ENCODE measurements at places on chromosomes 2 and 18.

GRCh38 chr2:18362696-18363095, 197.8 kb downstream of the RDH14 start:
- no peak for DNase-seq

DNA sequence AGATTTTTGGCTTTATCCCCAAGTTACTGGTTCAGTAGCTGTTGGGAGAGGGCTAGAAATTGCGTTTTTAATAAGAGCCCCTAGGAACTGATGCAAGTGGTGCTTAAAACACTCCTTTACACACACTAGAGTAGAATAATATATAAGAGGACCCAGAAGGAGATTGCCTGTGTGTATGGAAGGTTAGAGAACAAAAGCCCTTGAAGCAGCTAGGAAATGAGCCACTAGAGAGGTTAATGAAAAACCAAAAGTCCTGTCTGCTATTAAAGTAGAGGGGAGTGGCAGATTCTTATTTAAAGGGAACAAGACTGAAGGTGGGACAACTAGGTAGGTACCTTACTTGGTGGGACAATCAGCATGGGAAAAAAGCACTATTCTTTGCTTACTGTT, 14.4 kb upstream of the SLC39A10 start:
- DNase-seq, result no peak

DNA sequence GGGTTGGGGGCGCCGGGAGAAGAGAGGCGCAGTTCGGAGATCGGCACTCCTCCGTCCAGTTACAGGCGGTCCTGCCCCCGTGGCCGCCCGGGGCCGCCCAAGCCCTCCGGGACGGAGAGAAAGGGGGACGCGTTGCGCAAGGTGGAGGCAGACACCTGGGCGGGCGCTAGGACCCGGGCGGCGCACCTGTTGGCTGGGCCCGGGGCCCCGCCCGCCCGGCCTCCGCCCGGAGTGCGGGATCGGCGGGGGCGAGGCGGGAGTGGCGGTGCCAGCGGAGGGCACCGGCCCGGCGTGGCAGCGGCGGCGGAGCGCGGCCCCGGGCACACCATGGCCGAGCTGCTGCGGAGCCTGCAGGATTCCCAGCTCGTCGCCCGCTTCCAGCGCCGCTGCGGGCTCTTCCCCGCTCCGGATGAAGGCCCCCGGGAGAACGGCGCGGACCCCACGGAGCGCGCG, at the start of gene SGPP2:
Gene SGPP2, plus strand, starts transcription at position 268 of the 453 bp plus-strand sequence. Its CDS starts 60 bp downstream, at position 328.
- peak; percentile 31 for DNase-seq

GRCh38 chr18:65859075-65859474, 108.3 kb downstream of the CDH7 start:
- DNase-seq, result no peak

- DNase-seq, result no peak
These were observed 555.5 kb upstream of the TNP1 start for GRCh38 chr2:217415316-217415715.

GRCh38 chr2:107412981-107413380, 413.7 kb upstream of the RGPD4 start:
- no peak for DNase-seq

- DNase-seq, result no peak
These were observed 45.4 kb upstream of the MC4R start for GRCh38 chr18:60417946-60418345.

DNA sequence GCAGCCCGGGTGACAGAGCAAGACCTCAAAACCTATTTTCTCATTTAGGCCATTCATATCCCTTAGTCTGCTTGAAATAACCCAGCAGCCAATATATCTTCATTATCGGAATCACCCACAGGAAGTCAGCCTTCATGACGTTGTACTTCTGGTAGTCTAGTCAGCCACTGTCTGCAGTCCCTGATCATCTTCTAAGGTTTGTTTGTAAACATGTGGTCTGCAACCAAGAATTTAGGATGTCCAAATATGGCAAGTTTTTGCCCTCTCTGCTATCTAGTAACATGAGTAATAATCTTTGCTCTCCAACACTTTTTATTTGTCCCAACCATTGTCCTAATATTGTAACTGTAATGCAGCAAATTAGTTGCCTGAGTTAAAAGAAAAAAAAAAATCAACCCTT, 92.5 kb downstream of the PRPF40A start:
- no peak for DNase-seq

GRCh38 chr18:13568443-13569392, 157.6 kb downstream of the FAM210A start:
- peak; percentile 35 for DNase-seq

DNA sequence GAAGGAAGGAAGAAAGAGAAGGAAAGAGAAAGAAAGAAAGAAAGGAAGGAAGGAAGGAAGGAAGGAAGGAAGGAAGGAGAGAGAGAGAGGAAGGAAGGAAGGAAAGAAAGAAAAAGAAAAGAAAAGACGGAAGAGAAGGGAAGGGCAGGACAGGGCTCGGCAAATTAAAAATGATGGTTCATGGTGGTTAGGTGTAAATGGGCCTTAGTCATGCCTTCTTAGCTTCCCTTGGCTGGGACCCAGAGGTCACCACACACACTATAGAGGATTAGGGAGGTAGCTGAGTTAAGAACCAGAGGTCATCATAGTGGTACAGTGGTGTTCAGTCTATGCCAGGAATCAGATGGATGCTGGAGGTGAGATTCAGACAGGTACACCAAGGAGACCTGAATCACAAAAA, 9.3 kb upstream of the ATL2 start:
- no peak for DNase-seq

DNA sequence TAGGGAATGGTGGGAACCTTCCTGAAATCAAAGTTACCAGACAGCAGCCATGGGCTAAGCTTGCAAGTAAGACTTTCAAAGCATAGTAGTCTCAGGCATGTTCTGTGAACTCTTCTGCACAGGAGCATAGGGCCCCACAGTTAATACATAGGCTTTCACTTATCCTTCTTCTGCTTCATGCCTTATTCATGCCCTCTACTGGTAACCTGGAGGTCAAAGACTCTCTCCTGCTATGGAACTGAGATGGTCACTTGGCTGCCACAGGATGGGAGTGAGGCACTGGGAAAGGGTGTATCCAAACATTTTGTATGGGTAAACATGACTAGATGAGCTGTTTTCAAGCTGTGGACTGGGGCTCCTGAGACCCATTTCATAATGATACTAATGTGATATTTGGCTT, 49.1 kb upstream of the ZNF638 start:
- no peak for DNase-seq

DNA sequence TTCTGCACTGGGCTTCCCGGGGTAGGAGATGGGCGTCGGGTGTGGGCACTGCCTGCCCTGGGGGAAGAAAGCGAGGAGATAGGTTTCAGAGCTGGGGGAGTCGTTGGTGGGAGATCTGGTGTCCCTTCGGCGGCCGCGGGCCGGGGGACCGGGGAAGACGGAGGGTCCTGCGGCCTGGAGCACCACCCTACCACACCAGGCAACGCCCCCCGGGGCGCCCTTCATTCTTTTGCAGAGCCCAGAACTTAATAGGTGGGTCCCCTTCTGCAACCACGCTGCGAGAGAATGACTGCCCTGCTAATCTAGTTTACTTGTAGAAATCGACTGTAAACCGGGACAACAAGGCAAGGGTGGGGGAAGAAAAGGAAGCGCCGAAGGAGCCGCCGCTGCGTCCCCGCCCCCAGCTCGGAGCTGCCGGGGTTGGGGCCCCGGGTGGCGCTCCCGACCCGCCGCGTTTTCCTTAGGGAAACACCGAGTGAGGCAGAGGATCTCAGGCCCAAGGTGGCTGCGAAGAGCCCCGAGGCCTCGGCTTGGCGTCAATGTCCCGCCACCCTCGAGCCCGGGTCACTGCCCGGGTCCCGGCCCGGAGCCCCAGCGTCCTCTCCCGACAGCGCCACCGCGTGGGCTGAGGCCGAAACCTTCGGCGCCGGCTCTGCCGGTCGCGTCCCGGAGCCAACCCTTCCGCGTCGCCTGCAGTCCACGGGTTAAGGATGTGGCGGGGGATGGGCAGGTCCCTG, 5.4 kb upstream of the SATB2 start:
- peak; percentile 53 for DNase-seq

- DNase-seq, result no peak
These were observed 231.7 kb upstream of the LYPD1 start for GRCh38 chr2:132901661-132902060.

DNA sequence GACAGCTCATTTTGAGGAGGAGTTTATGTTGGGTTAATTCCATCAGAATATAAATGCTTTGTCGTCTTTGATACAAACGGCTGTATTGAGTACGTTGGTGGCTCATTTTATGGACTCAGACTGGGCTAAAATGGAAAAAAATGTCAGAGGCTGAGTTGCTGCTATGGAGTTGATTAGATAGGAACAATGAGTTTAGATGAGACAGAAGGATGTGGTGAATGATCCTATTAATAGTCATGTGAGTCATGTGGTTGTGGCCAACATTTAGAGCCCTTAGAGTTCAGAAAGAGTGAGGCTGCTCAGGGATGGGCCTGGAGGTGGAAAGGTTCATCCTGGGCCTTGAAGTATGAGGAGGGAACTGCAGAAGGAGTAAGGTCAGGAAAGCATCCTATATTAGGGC, 434.2 kb downstream of the MEIS1 start:
- no peak for DNase-seq

DNA sequence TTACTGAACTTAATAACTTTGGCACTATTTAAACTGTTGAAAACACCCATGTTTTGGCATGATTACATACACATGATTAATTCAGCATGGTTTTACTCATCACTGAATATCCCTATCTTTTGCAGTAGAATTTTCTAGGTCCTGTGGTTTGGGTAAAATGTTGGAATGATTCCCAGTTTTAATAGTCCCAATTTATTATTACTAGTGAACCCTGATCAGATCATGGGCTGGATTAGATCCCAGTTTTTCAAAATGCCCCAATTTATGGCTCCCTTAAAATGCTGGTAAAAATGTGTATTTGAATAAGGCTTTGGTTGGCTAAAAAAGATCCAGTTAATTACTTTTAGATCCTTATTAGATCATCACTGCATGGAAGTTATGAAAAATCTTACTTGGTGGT, 273.6 kb upstream of the NRP2 start:
- no peak for DNase-seq

DNA sequence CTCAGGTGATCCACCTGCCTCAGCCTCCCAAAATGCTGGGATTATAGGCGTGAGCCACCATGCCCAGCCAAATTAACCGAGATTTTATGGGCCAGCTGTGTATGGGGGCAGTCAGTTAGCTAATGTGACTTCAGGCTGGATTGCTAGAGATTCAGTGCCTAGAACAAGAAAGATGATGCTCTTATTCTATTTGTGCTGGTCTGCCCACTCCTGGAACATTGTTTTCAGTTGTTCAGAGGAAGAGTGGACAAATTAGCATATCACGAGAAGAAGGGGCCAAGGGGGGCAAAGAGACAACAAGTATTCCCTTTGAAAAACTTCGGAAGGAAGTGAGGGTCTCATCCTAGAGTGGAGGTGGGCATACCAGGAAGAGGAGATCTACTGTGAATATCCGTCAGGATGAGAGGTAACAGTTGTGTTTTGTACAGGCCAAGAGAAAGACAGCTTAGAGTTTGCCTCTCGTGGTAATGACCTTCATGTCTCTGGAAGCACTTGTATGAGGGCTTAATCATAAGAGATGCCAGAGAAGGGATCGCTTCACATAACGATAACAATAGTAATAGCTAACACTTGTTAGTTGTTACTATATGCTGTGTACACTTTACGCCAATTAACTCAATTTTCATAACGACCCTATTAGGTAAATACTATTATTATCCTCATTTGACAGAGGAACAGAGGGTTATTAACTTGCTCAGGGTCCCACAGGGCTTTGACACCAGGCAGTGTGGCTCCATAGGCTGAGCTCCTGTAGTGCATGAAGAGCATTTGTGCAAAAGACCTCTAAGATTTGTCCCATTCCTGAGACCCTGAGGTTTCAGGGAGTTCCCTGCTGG, 138.3 kb downstream of the DDX1 start:
- no peak for DNase-seq

DNA sequence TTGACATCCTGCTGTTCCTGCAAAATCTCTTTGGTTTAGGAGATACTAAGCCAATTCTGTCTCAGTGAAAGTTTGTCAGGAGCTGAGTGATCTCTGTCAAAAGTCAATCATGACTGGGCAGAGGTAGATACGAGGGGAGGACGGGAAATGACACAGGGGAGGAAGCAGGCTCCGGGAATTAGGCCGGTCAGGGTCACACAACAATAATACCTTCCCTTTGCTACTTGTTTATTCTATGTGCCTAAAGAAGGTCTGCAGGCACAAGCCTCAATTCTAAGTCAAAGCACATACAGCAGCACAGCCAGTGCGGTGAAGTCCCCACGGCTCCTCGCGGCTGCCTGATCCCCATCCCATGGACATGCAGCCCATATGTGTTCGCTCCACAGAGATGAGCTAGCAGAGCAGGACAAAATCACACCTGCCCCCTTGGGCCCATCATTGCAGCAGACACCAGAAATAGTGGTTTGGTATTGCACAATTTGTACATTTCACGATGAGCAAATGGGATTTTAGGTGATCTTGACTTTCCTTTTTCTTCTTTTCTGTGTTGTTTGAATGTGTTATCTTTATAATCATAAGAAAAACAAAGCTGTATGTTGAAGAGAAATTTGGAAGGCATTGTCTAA, 141.4 kb downstream of the VAPA start:
- DNase-seq, result no peak

GRCh38 chr2:237639836-237640220, 12.4 kb downstream of the LRRFIP1 start:
- DNase-seq, result no peak

GRCh38 chr18:38930881-38931753, 1365.5 kb upstream of the CELF4 start:
- DNase-seq, result no peak

- no peak for DNase-seq
These were observed 21.5 kb downstream of the GPR155 start for GRCh38 chr2:174465327-174465726.

- no peak for DNase-seq
These were observed 254.1 kb downstream of the TRIB2 start for GRCh38 chr2:12970861-12971260.
